ENCODE measurements at places on chromosomes 2 and 18.

GRCh38 chr2:46719487-46719886, 196.1 kb downstream of the MCFD2 start:
- DNase-seq, result peak; percentile 77

DNA sequence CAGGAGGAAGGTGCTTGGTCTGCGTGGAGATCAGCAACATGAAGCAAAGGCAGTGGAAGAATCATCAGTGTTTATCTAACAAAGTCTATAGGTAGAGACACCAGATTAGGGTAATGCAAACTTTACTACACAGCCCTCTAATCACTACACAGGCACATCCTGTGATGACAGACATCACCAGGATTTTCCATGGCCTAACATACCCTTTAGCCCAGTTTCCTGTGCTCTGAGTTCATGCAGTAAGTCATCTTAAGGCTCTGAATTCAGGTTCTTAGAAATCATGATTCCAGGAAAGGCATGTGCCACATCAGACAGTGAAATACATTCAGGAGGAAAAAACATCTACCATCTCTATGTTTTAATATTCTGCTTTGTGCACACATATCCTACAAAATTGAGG, 708.5 kb upstream of the SLC8A1 start:
- DNase-seq, result no peak

- peak; percentile 1 for DNase-seq
These were observed 210.6 kb downstream of the IKZF2 start for GRCh38 chr2:212940816-212941215.

GRCh38 chr2:12341920-12342319, 374.8 kb upstream of the TRIB2 start:
- DNase-seq, result peak; percentile 31

- DNase-seq, result no peak
These were observed 155.9 kb downstream of the FMNL2 start for GRCh38 chr2:152490686-152491455.

- no peak for DNase-seq
These were observed 10.5 kb upstream of the DPP4 start for GRCh38 chr2:162084536-162084935.

DNA sequence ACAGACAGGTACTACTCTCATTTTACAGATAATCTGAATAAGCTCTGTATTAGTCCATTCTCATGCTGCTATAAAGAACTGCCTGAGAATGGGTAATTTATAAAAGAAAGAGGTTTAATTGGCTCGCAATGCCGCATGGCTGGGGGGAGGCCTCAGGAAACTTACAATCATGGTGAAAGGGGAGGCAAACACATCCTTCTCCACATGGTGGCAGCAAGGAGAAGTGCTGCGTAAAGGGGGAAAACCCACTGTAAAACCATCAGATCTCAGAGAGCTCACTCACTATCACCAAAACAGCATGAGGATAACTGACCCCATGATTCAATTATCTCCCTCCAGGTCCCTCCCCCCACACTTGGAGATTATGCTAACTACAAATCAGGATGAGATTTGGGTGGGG, 254.4 kb downstream of the KCNE4 start:
- peak; percentile 21 for DNase-seq

- DNase-seq, result no peak
These were observed 19.3 kb downstream of the PPP4R1 start for GRCh38 chr18:9594823-9595596.

GRCh38 chr2:136351684-136352083, 233.7 kb upstream of the CXCR4 start:
- no peak for DNase-seq

DNA sequence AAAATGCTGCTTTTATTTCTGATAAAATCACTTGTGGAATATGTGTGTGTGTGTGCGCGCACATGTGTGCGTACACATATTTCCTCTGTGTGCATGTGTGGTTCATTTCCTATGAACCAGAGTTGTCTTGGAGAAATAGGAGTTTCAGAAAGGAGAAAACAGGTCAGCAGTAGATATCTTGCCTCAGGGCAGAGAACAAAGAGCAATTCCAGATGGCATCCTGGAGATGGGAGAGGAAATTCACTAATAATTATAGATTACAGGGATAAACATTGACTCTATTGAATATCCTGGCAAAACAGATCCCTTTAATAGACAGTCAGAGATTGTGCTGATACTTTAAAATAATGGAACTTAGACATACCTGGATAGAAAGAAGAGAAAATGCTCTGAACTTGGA, 298.0 kb downstream of the TRIB2 start:
- DNase-seq, result no peak

GRCh38 chr2:60735496-60736250, 20.4 kb upstream of the PAPOLG start:
- no peak for DNase-seq

DNA sequence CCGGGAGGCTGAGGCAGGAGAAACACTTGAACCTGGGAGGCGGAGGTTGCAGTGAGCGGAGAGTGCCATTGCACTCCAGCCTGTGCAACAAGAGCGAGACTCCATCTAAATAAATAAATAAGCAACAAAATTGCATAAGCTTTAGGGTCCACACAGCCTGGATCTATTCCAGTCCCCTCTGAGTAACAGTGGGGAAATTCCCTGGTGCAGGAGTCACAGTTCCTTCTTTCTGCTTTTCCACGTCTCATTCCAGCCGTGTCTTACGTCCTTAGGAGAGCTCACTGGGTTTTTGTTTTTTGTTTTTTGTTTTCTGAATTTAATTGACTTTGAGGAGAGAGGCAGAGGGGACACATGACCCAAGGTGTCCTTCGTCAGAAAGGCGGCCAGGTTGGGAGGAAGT, 44.6 kb downstream of the B3GNT2 start:
- DNase-seq, result no peak

DNA sequence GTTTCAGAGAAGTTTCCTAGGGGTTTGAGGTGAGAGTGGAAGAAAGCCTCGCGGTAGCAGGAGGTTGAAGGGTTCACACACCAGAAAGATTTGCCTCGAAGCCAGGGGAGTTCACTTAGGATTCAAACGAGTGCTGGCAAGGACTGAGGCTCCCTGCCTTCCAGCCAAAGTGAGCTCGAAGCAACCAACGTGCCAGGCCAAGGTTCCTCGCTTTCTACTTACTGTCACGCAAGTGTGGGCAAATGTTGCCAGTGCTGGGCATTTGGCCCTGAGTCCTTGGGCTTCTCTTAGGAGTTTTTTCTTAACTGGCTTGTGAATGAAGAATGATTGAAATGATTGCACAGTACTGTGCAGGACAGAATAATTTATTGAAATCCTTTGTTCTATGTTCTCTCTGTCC, 53.6 kb downstream of the TMEM178A start:
- no peak for DNase-seq

GRCh38 chr2:71216501-71216900, 10.4 kb downstream of the PAIP2B start:
- DNase-seq, result no peak

DNA sequence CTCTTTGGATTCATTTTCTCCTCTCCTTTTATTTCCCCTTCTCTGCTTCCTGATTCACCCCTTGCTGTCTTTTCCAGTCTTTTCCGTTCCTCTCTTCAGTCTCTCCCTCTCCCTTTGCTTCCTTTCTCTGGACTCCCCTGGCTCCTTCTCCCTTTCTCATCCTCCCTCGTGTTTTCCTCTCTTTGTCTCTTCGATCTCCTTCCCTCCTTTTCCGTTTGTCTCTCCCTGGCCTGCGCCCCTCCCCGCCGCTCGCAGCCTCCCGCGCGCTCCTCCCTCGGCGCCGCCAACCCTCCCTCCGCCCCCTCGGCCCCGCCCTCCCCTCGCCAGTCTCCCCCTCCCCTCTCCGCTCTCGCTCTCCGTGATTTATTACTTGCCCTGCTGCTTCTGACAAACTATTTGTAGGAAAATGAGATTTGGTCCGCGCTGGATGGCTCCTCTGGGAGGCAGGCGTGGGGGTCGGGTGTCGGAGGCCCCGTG, 46.0 kb upstream of the PAX8 start:
- peak; percentile 82 for DNase-seq

DNA sequence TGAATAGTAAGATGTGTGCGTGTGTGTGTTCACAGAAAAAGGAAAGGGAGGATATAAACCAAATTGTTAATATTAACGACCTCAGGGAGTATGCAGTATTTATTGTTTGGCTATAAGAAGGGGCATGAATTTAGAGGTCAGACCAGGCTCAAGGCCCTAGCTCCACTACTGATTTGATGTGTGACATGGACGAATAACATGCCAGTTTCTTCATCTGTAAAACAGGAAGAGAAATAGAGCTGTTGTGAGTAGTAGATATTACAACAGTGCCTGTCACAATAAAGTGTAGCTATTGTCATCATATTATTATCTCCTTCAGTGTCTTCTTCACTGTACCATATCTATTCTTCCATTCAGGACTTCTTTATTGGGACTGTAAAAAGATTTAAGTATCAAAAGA, 4.1 kb upstream of the MAT2A start:
- DNase-seq, result no peak

DNA sequence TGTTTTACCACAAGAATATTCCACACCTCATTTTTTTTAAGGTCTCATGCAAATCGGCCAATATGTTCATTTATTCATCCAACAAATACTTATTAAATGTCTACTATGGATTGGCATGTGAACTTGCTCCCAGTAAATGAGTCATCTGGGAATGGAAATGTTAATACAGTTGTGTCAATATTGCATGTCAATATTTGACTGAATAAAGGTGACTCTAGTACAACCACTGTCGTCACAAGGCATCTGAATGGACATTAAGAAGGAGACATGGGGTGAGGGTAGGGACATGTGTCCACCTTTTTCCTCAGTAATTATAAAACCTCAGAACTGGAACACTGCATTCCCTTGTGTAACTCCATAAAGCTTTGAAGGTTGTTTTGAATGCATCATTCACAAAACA, 365.4 kb downstream of the ADCYAP1 start:
- DNase-seq, result no peak

GRCh38 chr18:8106603-8107002, 502.6 kb upstream of the RAB12 start:
- no peak for DNase-seq

DNA sequence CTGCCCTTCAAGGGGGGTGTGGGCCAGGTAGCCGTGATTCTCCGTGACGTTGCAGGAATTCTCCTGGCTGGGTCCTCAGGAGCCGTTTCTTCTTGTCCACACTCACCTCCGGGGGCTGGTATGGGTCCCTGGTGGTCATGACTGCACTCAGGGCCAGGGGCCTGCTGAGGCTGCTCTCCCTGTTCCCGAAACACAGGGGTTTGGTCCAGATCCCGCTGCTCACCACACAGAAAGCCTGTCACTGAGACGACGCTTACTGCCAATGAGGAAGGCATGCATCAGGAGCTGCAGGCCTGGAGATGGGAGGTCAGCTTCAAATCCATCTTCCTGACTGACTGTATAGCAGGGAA, 160.7 kb downstream of the RTP5 start:
- DNase-seq, result no peak

GRCh38 chr2:27544143-27544821, 38.6 kb upstream of the ZNF512 start:
- DNase-seq, result no peak

- DNase-seq, result no peak
These were observed 32.3 kb downstream of the SCN9A start for GRCh38 chr2:166343467-166343866.
